ENCODE measurements at places on chromosomes 16 and 17. TPM values are rescaled to one million over a fixed set of nuclear protein-coding genes. Genes with fewer than 3 reads are reported as not detected.

GRCh38 chr16:85612191-85612800, 826 bp upstream of the GSE1 start:
- DNase-seq = peak; percentile 18

DNA sequence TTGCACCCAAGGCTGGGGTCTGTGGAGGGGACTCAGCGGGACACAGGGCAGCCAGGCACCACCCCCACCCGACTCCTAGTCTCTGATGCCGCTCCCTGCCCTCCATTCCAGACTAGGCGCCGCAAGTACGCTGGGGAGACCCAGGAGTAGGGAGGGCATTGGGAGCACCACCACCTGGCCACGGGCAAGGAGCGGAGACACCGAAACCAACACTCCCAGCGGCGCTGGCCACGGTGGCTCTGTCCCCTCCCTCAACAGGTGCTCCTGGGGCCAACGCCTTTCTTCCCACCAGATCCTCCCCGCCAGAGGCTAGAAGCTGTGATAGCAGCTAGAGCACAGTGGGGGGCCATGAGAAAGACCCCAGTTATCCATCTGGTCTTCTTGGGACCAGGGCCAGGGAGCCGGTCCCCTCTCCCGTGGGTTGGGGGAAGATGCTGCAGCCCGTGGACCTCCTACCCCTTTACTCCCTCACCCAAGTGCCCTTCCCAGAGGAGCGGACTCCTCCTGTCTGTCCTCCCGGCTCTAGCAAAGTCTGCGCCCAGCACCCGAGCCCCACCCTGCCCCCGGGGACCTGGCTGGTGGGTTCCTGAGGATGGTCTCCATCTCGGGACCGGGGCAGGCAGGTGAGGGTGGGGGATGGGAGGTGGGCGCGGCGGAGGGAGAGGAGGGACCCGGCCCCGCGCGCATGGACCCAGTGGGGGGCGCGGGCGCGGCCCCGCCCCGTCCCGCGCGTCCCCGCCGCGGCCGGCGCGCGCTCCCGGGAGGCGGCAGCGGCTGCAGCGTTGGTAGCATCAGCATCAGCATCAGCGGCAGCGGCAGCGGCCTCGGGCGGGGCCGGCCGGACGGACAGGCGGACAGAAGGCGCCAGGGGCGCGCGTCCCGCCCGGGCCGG, at the start of gene SYNGR3:
TSS of gene SYNGR3 (plus strand) at position 762 of the 892 bp plus-strand sequence. CDS start 133 bp downstream, outside the sequence.
- DNase-seq = no peak

Gene SYNGR3
- total RNA-seq = 1.9 TPM

DNA sequence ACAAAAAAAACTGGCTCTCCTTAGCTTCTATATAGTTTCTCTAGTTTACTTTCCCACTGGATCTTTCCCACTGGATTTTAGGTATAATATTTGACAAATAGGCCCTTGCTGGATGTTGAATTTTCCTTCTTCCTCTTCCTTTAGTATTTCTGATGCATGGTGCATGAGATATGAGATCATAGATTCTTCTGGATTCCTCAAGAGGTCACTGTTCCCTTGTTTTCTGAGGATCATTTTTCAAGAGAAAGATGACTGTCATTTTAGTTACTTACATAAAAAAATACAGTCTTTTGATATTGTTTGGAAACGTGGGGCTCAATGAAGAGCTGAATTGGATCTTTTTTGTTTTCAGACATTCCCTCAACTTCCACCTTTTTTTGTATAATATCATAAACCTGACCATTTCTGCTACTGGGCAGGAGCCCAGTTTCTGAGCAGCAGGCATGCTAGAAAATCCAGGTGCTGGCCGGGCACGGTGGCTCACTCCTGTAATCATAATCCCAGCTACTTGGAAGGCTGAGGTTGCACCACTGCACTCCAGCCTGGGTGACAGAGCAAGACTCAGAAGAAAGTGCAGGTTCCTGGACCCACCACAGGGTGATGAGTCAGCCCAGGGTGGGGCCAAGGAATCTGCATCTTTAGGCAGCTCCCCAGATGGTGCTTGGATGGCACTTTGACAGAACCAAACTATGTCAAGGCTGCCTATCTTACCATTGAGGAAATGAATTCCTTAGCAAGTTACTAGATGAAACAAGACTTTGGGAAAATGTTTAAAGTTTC, 70.3 kb downstream of the SDR42E1 start:
- no peak for DNase-seq

DNA sequence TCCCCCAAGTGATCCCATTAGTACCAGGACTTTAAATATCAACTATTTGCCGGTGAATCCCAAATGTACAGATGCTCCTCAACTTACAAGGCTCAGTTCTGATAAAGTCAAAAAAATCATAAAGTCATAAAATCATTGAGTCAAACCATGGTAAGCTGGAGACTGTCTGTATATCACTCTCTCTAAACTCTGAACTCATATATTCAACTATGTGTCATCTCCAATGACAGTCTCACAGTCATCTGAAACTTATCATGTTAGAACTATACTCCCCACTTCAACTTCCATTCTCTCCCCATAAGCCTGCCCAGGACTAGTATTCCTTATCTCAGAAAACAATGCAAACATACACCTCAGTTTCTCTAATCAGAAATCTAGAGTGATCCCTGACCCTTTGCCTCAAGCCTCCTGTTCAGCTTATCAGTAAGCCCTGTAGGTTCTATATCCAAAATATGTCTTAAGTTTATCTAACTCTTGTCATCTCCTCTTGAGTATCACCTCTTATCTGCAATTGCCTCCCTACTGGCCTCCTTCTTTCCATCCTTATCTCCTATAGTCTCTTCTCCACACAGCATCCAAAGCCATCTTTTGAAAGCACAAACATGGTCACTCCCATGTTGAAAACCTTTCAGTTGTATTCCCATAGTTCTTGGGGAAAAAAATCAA, 55.0 kb downstream of the SSH2 start:
- no peak for DNase-seq

Gene ITGAD
- total RNA-seq = not detected

Gene MYH11
- total RNA-seq = not detected

GRCh38 chr17:27346228-27346899, 52.5 kb downstream of the WSB1 start:
- no peak for DNase-seq

DNA sequence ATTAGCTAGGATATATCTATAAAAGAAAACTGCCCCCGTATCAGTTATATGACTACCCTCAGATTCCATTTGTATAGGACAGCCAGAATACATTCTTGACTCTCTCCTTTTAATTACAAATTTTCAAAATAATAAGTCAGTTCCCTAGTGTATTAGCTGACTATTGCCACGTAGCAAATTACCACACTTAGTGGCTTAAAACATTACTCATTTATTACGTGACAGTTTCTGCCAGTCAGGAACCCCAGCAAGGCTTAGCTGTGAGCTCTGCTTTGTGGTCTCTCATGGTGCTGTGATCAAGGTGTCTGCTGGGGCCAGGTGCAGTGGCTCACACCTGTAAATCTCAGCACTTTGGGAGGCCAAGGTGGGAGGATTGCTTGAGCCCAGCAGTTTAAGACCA, 13.9 kb upstream of the SCNN1B start:
- DNase-seq = no peak

DNA sequence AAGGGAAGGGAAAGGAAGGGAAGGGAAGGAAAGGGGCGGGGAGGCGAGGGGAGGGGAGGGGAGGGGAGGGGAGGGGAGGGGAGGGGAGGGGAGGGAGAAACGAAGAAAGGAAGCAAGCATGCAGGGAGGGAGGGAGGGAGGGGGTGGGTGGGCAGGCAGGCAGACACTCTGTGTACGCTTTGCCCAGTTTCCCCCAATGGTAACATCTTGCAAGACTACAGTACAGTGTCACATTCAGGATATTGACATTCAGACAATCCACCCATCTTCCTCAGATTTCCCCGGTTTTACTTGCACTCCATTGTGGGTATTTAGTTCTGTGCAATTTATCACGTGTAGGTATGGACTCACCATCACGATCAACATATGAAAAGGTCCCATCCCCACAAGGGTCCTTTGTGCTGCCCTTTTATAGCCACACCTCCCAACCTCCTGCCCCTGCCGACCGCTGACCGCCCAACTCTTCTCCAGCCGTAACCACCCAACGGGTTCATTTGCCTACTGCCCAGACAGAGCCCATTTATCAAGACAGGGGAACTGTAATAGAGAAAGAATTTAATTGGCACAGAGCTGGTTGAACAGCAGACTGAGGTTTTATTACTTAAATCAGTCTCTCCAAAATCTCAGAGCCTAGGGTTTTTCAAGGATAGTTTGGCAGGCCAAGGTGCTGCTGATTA, 91.4 kb upstream of the FA2H start:
- DNase-seq = no peak

Gene RDM1
- 7.0 TPM for total RNA-seq
